ENCODE measurements at places on chromosomes 7 and 10. TPM values are rescaled to one million over a fixed set of nuclear protein-coding genes. Genes with fewer than 3 reads are reported as not detected.

- H3K27me3 ChIP-seq, result no peaks in the 10 kb centered on the region
- no peaks in the 10 kb centered on the region for H3K36me3 ChIP-seq
- H3K27ac ChIP-seq, result no peak overlapping the region
- no peak overlapping the region for H3K4me3 ChIP-seq
- no peaks in the 10 kb centered on the region for H3K4me1 ChIP-seq
- DNase-seq, result no peak
Observed at GRCh38 chr10:81348003-81348402, 527.0 kb upstream of the NRG3 start.

- DNase-seq, result no peak
- H3K36me3 ChIP-seq, result no peaks in the 10 kb centered on the region
- peaks cover 27% of the 10 kb centered on the region for H3K4me1 ChIP-seq
- no peak overlapping the region for H3K4me3 ChIP-seq
Observed at GRCh38 chr10:95464280-95464679, 96.9 kb downstream of the SORBS1 start.

DNA sequence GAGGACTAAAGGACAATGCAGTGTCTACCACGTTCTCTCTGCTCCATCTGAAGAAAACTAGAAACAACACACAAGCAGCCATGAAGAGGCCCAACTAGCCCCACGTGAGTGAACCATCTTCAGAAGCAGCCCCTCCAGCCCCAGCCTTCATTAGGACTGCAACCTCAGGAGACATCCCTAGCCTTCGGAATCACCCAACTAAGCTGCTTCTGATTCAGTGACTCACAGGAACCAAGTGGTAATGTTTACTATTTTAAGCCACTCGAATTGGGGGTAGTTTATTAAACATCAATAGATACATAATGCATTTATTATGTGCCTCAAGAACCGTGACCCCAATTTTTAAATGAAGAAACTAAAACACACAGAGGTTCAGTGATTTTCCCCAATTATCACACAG, 22.6 kb downstream of the ARHGAP12 start:
- no peaks in the 10 kb centered on the region for H3K4me1 ChIP-seq
- peaks cover 9% of the 10 kb centered on the region for H3K36me3 ChIP-seq
- no peak overlapping the region for H3K27ac ChIP-seq
- no peak for DNase-seq
- no peak overlapping the region for H3K4me3 ChIP-seq

- peaks cover 7% of the 10 kb centered on the region for H3K4me1 ChIP-seq
- H3K4me3 ChIP-seq, result no peak overlapping the region
- H3K36me3 ChIP-seq, result no peaks in the 10 kb centered on the region
- peak; percentile 6 for DNase-seq
Observed at GRCh38 chr7:47814905-47815613, 133.2 kb downstream of the PKD1L1 start.

- no peak overlapping the region for H3K27ac ChIP-seq
- no peak for DNase-seq
- no peaks in the 10 kb centered on the region for H3K36me3 ChIP-seq
- H3K4me1 ChIP-seq, result no peaks in the 10 kb centered on the region
- H3K27me3 ChIP-seq, result no peaks in the 10 kb centered on the region
- H3K4me3 ChIP-seq, result no peak overlapping the region
Observed at GRCh38 chr10:45544191-45544590, 128.4 kb downstream of the ZFAND4 start.

- H3K4me1 ChIP-seq, result peaks cover 31% of the 10 kb centered on the region
- no peaks in the 10 kb centered on the region for H3K27me3 ChIP-seq
- H3K4me3 ChIP-seq, result no peak overlapping the region
- H3K36me3 ChIP-seq, result no peaks in the 10 kb centered on the region
- peak overlapping the region; percentile 76 for H3K27ac ChIP-seq
Observed at GRCh38 chr10:3090914-3091787, 23.8 kb downstream of the PFKP start.

GRCh38 chr10:70466951-70467350, 11.6 kb upstream of the PALD1 start:
- no peak overlapping the region for H3K4me3 ChIP-seq
- H3K27me3 ChIP-seq, result no peaks in the 10 kb centered on the region
- H3K27ac ChIP-seq, result no peak overlapping the region
- peaks cover 10% of the 10 kb centered on the region for H3K4me1 ChIP-seq
- H3K36me3 ChIP-seq, result no peaks in the 10 kb centered on the region

GRCh38 chr7:84684836-84685480, 490.4 kb upstream of the SEMA3A start:
- no peaks in the 10 kb centered on the region for H3K4me1 ChIP-seq
- DNase-seq, result no peak
- no peaks in the 10 kb centered on the region for H3K36me3 ChIP-seq
- H3K27ac ChIP-seq, result no peak overlapping the region
- H3K4me3 ChIP-seq, result no peak overlapping the region

DNA sequence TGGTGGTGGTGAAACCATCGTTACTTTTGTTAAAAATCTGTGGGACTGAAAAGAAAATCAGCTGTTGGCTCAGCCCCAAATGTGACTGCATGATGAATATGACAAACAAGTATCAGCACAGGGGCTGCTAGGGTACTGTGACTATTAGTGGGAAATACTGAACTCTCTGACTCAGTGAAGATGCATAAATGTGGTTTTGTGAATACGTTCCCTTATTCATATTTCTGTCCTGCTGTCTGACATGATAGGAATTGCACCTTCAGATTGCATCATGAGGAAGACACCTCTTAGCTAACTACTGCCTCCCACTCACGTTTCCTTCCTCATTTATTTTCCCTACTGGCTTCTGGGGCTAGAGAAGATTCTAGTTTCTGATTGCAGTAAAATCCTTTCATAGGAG, 1.4 kb downstream of the CLEC5A start:
- H3K4me1 ChIP-seq, result no peaks in the 10 kb centered on the region
- no peak overlapping the region for H3K27ac ChIP-seq
- H3K27me3 ChIP-seq, result no peaks in the 10 kb centered on the region
- no peak overlapping the region for H3K4me3 ChIP-seq
- H3K36me3 ChIP-seq, result no peaks in the 10 kb centered on the region
- DNase-seq, result no peak

DNA sequence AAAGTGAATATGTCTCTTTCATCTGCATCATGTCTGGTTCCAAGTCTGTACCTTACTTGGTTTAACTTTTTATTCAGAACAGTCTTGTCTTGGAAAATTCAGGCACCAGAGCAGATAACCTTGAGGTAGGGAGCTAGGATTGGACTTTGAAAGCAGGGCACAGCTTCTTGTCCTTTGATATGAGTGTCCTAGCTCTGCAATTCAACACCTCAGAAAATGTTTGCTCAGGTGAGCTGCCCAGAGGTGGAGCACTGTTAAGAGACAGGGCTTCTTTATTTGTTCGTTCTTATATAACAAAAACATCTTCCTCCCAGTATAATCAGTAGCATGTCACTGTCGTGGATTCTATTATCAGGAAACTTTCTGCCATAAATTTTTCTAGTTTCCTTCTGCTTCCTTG, 118.3 kb downstream of the LRRC4 start:
- H3K27ac ChIP-seq, result no peak overlapping the region
- H3K36me3 ChIP-seq, result no peaks in the 10 kb centered on the region
- no peak for DNase-seq
- no peaks in the 10 kb centered on the region for H3K27me3 ChIP-seq
- no peak overlapping the region for H3K4me3 ChIP-seq

DNA sequence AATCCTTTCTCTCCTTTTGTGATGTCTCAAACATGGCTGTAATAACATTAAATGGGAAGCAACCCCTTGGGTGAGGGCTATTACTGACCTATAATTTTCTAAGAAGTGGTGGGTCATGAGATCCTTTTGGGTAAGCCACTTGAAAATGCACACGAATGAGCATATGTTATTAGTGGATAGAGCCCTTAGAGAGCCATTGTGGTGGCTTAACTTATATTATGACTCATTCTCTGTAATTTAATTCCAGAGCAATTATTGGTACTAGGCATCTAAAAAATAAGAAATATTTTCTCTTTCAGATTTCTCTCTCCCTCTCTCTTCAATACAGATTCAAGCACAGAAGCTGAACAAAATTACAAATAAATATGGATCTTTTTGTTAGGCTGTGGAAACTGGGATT, 1177.4 kb upstream of the PHF14 start:
- DNase-seq, result no peak
- H3K27ac ChIP-seq, result no peak overlapping the region
- H3K27me3 ChIP-seq, result no peaks in the 10 kb centered on the region
- H3K4me1 ChIP-seq, result no peaks in the 10 kb centered on the region
- H3K36me3 ChIP-seq, result no peaks in the 10 kb centered on the region

DNA sequence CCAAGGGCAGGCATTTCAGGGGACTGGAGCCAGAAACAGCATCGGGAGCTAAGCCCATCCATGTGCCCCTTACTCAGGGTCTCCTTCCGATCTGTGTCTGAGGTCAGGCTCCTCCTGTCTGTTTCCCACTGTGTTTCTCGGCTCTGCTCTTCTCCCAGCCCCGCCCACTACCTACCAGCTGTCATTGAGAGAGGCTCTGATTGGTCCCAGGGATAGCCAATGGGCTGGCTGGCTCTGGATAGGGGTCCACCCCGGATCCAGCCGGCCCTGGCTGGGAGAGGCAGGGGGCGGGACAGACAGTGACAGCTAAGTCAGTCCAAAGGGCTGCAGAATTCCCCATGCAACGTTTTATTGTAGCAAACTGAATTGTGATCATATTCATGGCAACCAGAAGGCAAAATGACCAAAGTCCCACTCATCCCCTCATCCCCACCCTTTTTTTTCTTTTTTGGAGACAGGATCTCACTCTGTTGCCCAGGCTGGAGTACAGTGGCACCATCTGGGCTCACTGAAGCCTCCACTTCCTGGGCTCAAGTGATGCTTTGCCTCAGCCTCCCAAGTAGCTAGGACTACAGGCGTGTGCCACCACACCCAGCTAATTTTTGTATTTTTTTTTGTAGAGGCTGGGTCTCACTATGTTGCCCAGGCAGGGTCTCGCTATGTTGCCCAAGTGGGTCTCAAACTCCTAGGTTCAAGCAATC, 76.3 kb downstream of the CLIP2 start:
- H3K4me3 ChIP-seq, result no peak overlapping the region
- H3K4me1 ChIP-seq, result no peaks in the 10 kb centered on the region
- H3K36me3 ChIP-seq, result no peaks in the 10 kb centered on the region
- H3K27me3 ChIP-seq, result no peaks in the 10 kb centered on the region
- DNase-seq, result no peak

DNA sequence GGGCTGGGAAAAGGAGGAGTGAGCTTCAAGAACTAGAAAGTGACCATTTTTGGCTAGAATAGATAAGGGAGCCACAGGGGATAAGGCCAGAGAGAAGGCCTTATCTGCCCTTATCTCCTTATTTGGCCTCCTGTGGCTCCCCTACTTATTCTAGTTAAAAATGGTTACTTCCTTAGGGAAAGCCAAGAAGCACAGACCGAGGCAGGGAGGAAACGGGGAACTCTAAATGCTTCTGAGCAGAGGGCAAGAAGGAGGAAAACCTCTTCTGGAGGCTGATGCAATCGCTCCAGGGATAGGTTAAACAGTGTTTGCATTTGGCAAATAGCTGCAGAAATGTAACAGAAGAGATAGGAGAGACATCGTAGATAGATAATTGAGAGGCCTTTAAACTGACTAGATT, 18.6 kb downstream of the NRP1 start:
- DNase-seq, result no peak
- H3K36me3 ChIP-seq, result no peaks in the 10 kb centered on the region
- H3K4me1 ChIP-seq, result peaks cover 30% of the 10 kb centered on the region
- no peaks in the 10 kb centered on the region for H3K27me3 ChIP-seq
- no peak overlapping the region for H3K4me3 ChIP-seq

GRCh38 chr7:24778543-24779282, 21.4 kb upstream of the GSDME start:
- no peaks in the 10 kb centered on the region for H3K4me1 ChIP-seq
- H3K27ac ChIP-seq, result no peak overlapping the region
- peak; percentile 71 for DNase-seq
- no peak overlapping the region for H3K4me3 ChIP-seq

- H3K27me3 ChIP-seq, result no peaks in the 10 kb centered on the region
- H3K4me3 ChIP-seq, result no peak overlapping the region
- no peaks in the 10 kb centered on the region for H3K36me3 ChIP-seq
- no peak overlapping the region for H3K27ac ChIP-seq
- DNase-seq, result no peak
- H3K4me1 ChIP-seq, result no peaks in the 10 kb centered on the region
Observed at GRCh38 chr7:31096877-31097258, 44.8 kb downstream of the ADCYAP1R1 start.

DNA sequence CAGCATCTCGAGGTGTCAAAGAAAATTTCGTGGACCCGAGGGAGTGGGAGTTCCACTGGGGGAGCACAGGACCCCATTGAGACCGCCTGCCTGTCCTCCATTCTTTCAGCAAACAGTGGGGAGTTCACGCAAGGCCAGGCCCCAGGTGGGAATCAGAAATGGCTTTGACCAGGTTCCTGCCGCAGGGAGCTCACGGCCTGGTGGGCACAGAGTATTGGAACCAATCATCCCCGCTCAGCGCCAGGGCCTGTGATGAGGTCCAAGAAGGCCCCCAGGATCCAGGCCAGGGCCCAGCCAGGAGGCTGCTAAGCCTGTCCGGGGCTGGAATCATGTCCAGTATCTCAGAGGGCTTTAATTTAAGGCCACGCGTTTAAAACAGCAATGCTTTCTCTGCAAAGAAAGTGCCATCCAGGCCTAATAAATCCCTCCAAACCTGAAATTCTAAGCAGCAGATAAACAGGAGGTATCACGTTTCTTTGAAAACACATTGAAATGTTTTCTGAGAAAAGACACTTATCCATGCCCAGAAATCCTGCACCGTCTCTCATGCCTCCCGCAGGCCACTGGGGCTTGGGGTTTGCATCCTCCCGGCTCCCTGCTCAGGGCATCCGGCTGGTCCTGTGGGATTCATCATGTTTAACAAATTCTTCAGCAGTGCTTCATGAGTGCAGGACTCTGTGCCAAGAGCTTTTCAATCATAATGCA, 125.7 kb downstream of the OAT start:
- H3K4me1 ChIP-seq, result no peaks in the 10 kb centered on the region
- H3K4me3 ChIP-seq, result no peak overlapping the region
- no peaks in the 10 kb centered on the region for H3K27me3 ChIP-seq
- no peaks in the 10 kb centered on the region for H3K36me3 ChIP-seq
- peak; percentile 20 for DNase-seq
- H3K27ac ChIP-seq, result no peak overlapping the region

GRCh38 chr7:106717254-106717954, 56.4 kb upstream of the CCDC71L start:
- no peaks in the 10 kb centered on the region for H3K36me3 ChIP-seq
- H3K27ac ChIP-seq, result peak overlapping the region; percentile 55
- H3K4me3 ChIP-seq, result no peak overlapping the region
- peaks cover 12% of the 10 kb centered on the region for H3K4me1 ChIP-seq

DNA sequence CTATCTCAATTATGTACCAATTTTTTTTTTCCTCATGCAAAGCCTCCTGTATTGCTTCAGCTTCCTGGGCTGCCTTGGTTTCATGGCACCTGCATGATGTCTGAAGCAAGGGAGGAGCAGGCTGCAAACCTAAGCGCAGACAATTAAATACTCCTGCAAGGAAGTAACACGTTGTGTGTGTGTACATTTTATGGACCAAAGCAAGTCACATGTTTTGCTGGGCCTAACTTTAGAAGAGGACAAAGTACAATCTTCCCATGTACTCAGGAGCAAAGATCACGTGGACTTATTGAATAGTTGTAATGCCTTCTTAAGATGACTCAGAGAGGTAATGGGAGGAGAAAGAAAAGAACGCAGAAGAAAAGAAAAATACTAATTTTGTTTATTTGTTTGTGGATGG, 944.0 kb upstream of the C7orf33 start:
- no peaks in the 10 kb centered on the region for H3K4me1 ChIP-seq
- no peak overlapping the region for H3K27ac ChIP-seq
- H3K27me3 ChIP-seq, result no peaks in the 10 kb centered on the region
- no peaks in the 10 kb centered on the region for H3K36me3 ChIP-seq

FRAT2 gene
- 20.4 TPM for total RNA-seq

SSMEM1 gene
- total RNA-seq, result not detected

CTNNA3 gene
- total RNA-seq, result 0.67 TPM

ZNF853 gene
- 5.2 TPM for total RNA-seq

STEAP2 gene
- 11.5 TPM for total RNA-seq

Data from upper lobe of right lung (tissue), 1 donor.